ENCODE measurements at places on chromosomes 6 and 20.

DNA sequence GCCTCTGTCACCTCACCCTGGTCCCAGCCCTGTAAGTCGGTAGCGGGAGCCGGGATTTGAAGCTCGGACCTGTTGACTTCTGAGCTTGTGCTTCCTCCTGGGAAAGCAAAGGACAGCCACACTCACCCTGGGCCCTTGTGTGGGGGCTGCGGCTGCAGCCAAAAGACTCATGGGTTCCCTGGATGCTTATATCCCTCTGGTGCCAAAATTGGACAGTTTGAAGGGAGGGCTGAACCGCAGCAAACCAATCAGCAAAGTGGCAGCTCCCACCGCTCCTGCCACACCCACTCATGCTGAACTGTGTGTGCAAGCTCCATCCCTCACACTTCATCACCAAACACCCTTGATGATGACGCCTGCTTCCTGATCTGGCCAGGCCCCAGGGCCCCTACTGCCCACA is 3.9 kb upstream of the CCN5 start:
- DNase-seq, result no peak

DNA sequence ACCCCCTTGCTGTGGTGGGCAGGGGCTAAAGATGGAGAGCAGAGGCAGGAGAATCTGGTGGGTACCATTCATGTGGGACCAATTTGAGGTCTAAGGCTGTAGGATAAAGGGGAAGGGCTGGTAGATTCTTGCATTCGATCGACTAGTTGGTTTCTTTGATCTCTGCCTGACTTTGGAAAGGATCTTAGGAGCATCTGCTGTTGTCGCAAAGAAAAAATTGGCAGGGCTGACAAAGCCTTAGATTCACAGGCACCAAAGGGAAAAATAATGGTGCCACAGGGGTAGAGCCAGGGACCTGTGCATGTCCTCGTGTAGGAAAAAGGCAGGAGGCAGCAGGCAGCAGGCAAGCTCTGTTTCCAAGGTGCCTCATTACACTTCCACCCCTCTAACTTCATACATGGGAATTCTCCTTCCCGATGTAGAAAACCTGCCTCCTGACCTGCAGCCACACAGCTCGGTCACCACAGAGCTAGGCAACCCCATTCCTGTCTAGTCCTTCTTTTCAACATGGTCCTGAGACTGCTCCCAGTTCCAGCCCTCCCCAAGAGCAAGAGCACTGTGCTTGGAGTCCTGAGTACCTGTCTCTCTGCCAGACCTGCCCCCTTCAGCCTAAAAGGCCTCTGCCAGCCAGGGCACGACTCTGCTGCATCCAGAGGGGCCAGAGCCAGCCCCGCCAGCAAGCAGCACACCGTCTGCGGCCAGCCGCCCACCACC is 71.9 kb downstream of the FGD2 start:
- no peak for DNase-seq

- DNase-seq, result no peak
Observed at GRCh38 chr20:39090906-39091305, 128.8 kb downstream of the DHX35 start.

GRCh38 chr20:46286382-46286781 is 21.9 kb downstream of the CDH22 start:
- DNase-seq, result no peak

- no peak for DNase-seq
Observed at GRCh38 chr6:18087396-18088165, 34.9 kb downstream of the NHLRC1 start.
